Esophagus mucosa (tissue), 1 donor: ENCODE measurements at places on chromosomes 3 and 15. TPM values are rescaled to one million over a fixed set of nuclear protein-coding genes. Genes with fewer than 3 reads are reported as not detected.

Gene SPG11
- total RNA-seq, result 57.9 TPM

Gene TMF1
- 16.0 TPM for total RNA-seq

Gene SEC11A
- 65.4 TPM for total RNA-seq

Gene FGF7
- total RNA-seq, result 2.0 TPM
